Stimulated activated memory B cell treated with anti-CD40 and anti-IgM and Interleukin-4, amounts not matched to agents 10 μg/mL and 1 μg/mL and 100 μg/mL, for 72 hours (primary cell): ENCODE measurements at places on chromosomes 1 and 21.

GRCh38 chr1:23098463-23099170 is 70.0 kb downstream of the LUZP1 start:
- ATAC-seq = peak; percentile 39

DNA sequence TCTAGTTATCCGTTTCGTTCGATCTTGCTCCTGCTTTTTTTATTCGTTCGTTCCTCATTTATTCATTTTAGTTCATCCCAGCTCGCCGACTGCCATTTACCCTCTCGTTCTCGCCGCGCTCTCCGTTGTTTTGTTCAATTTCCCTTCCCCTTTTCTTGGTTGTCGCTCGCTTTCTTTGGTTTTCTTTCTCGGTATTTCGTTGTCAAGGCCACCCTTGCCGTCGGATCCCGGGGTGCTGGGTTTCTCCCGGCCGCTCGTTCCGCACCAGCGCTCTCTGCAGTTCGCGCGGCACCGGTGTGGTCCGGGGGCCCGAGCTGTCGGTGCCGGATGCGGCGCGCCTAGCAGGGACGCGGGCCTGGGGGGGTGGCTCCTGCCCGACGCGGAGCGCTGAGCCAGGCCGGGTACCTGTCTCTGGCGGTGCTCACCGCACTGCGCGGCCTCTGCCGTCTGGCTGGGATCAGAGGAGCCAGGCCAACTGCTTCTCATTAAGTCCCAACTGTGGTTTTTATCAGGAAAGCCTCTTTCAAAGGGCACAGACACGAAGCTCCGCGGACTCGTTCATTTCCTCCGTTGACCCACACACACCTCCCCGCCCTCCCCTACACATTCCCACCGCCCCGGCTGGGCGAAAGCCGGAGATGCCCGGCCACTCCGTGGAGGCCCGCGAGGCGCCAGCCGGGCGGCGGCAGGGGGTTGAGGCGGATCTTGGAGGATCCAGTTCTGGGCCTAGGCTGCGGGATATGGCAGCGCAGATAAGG is 1.6 kb downstream of the ALX3 start:
- ATAC-seq = peak; percentile 47

GRCh38 chr1:235011599-235012435 is 116.8 kb downstream of the TOMM20 start:
- ATAC-seq = peak; percentile 92

GRCh38 chr1:54489627-54490250 is 58.3 kb upstream of the ACOT11 start:
- ATAC-seq = no peak

DNA sequence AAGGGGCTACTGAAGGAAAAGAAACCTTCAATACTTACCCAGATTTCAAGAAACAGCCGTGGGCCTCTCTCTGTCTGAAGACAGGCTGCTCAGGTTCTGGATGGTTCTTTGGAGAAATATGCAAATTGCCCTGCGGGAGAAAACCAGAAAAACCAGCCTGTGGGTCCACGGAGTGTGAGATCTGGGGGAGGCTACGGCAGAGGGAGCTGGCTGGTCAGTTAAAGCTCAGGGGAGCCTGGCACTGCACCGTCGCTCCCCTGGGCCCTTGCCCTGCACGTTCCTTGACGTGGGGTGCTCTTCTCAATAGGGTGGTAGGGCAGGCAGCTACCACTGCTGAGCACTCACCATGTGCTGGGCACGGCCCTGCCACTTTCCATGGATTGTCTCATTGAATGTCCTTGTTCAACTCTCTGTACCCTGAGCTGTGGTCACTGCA is 12.7 kb downstream of the TMCO4 start:
- no peak for ATAC-seq

GRCh38 chr1:156226116-156226538 is 13.3 kb downstream of the PMF1 start:
- ATAC-seq = peak; percentile 81

GRCh38 chr1:232111611-232112010 is 485.0 kb downstream of the DISC1 start:
- no peak for ATAC-seq

DNA sequence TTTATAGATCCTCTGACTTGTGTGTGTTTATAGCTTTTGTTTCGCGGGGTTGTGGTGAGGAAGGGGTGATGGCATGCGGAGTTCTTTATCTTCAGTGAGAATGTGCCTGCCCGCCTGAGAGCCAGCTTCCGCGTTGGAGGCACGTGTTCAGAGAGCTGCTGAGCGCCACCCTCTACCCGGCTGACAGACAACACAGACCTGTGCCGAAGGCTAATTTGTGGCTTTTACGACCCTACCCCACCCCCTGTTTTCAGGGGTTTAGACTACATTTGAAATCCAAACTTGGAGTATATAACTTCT is 14.4 kb upstream of the CD101 start:
- ATAC-seq = no peak

GRCh38 chr1:227586733-227587132 is 23.4 kb downstream of the ZNF678 start:
- no peak for ATAC-seq

GRCh38 chr21:41758550-41758949 is 8.3 kb downstream of the RIPK4 start:
- no peak for ATAC-seq

DNA sequence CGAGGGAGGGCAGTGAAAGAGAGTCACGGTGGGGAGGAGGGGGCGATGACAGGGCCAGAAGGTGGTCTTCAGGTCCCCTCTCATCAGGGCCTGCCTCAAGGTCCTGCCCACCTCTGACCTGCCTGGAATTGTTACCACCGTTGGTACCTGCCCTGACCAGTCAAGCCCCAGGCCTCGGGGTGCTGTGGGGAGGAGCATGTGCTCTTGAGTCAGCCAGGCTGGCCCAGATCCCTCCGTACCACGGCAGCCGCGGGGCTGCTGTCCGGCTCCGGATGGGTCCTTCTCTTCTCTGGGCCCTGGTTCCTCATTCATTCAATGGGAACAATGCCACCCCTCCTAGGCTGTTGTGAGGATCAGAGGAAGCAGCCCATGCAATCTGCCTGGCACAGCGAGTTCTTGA is 22.0 kb downstream of the SERINC2 start:
- ATAC-seq = peak; percentile 2

DNA sequence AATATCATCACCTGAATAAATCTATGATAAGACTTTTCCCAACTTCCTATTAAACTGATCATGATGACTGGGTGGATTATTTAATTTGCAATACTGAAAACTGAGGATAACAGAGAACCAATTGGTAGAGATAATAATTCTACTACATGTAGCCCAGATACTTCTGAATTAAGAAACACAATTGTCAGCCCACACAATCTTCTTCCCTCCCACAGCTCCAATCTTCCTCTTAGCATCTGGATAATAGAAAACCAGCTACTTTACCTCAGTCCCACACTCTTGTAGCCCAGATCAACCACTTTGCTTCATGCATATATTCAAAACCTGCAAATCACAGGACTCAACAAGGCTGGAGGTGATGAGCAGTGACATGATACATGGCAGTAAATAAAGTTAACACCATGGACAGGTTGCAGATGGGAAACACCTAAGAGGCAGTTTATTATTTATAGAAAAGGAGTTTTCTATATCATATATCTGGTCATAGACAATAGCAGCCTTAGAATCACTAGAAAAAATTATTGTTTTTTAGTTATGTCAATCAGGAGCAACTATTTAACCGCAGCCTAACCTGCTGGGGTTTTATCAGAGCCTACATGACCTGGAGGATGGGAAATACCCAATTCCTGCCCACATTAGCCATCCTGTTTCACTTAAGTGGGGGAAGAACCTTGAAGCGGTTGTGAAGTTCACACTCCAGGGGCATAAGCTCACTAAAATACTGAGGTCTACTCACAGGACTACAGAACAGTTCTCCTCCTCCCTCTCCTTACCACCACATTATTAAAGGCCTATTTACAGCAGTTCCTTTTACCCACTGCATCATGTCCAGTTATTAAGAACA is 16.7 kb downstream of the FRRS1 start:
- ATAC-seq = peak; percentile 76

DNA sequence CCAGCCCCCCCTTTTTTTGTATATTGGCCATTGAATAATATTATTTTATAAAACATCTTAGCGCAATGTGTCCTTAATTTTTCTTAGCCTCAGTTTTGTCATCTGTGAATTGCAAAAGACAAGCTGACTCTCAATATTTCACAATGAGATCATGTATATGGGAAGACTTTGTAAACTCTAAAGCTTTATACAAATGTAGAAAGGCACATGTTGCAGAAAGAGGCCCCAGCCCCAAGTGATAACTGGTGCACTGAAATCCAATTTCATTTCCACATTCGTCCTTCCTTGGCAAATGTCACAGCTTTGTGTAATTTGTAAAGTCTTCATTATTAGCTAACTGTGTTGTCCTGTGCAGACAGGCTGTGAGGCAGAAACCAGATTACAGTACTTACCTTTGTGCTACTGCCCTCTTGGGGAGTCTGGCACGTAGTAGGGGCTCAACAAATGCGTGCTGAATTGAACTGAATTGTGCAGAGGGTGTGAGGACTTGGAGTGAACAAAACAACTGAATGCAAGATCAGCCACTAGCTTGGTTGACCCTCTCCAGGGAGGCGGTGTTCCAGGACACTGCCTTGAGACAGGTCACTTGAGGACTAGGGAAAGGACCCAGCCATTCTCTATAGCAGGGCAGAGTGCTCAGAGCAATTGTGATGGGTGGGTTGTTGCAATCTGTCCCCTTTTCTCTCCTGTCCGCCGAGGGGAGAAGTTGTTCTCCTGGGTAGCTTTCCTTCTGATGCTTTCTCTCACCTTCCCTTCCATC is 74.6 kb downstream of the LMO4 start:
- ATAC-seq = no peak

GRCh38 chr21:37424396-37424795 is 57.8 kb downstream of the DYRK1A start:
- ATAC-seq = no peak

GRCh38 chr1:38153066-38153777 is 106.6 kb upstream of the POU3F1 start:
- no peak for ATAC-seq

DNA sequence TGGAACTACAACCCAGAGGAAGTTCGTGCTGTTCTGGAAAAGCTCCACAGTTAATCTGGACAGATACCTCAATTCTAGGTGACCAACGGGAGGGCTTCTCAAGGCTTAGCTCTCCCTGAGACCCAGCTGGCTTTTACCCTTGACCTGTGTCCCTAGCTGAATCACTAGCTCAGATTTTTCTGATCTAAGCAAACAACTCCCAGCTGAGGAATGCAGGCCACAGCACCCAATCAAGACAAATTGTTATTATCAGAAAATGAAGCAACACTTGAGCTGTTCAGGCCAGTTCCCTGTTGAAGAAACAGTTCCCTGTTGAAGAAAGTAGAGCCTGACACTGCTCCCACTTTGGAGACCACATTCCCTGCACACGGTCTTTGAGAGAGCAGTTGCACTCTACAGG is 16.0 kb downstream of the DIO1 start:
- ATAC-seq = no peak

DNA sequence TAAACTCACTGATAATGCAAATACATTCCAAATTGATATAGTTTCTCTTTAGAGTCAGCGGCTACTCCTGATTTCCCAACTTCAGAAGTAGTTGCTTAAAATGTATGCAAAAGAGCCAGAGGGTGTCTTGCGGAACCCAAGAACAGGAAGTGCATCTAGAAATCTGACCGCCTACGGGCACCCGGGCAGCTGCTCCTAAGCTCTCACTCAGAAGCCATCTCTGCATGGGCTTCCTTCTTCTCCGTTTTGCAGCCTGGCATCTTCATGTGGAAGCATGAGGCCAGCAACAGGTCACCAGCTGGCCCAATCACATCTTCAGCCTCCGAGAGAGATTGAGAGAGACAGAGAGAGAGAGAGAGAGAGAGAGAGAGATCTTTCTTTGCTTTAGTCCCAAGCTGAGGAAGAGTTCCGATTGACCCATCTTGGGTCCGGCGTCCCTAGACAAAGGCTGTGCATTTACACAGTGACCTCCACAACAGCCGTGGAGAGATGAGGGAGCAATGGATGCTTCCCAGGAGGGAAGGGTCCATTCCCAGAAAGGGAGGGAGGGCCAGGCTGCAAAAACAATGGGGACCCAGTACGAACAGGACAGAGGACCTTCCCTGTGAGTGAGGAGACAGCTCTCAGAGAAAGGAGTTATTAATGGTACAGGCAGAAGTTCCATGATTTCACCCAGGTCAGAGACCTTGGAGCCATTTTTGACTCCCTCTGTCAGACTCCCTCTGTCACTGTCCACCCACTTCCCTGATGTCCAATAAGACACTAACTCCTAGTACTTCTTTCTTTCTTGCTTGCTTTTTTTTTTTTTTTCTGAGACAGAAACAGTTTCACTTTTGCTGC is 28.2 kb upstream of the SLC30A1 start:
- peak; percentile 94 for ATAC-seq

- ATAC-seq = no peak
Observed at GRCh38 chr1:44640200-44640853, 34.0 kb downstream of the TMEM53 start.

DNA sequence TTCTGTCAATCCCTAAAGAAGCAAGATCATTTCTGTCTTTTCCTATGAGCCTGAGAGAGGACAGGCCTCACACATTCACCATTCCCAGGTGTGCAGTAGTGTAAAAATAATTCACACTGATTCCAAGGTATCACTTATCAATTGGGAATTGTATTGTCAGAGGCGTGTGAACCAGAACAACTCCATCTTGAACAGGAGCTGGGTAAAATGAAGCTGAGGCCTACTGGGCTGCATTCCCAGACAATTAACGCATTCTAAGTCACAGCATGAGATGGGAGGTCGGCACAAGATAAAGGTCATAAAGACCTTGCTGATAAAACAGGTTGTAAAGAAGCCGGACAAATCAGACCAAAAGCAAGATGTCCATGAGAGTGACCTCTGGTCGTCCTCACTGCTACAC is 239.2 kb downstream of the SMYD3 start:
- no peak for ATAC-seq

DNA sequence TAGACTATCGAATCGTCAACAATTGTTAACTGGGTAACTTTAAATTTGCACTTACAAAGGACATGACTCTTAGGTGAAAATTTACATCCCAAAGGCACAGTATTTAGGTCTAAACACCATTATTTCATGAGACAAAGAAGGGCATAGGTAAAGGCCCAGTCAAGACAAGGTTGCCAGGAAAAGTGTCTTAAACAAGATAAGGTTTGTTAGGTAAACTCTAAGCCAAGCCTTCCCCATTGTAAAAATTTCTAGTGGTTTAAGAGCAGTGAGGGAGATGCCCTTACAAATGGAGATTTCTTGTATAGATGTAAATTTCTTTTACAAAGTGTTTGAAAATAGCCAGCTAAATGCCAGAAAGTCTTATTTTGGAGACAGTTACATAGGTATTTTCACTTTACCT is 36.9 kb upstream of the FNBP1L start:
- no peak for ATAC-seq

GRCh38 chr1:190172651-190173430 is 304.8 kb downstream of the BRINP3 start:
- no peak for ATAC-seq

- no peak for ATAC-seq
Observed at GRCh38 chr1:45263132-45263531, 56.7 kb upstream of the ZSWIM5 start.

DNA sequence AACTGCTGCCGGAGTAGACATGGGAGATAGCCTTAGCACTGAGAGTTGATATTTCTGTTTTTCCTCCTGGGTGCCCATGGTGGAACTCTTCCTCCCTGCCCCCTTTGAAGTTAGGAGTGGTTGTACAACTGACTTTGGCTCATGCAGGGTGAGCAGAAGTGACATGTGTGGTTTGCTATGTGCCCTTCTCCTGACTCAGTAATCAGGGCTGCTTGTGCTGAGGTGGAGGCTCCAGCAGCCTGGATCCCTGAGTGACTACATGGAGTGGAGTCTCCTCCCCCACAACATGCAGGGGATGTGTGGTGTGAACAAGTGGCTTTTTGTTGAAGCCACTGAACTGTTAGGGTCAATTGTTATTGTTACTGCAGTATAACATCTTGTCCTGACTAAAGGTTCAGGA is 261.6 kb downstream of the CAMTA1 start:
- ATAC-seq = no peak

GRCh38 chr1:23718482-23718881 is 24.8 kb upstream of the ELOA start:
- no peak for ATAC-seq
